ENCODE measurements at places on chromosomes 6 and 20.

GRCh38 chr6:45434381-45434700 lies 56.6 kb upstream of the SUPT3H start:
- DNase-seq, result no peak

- DNase-seq, result no peak
Observed at GRCh38 chr6:24584382-24584720, 61.6 kb downstream of the KIAA0319 start.

DNA sequence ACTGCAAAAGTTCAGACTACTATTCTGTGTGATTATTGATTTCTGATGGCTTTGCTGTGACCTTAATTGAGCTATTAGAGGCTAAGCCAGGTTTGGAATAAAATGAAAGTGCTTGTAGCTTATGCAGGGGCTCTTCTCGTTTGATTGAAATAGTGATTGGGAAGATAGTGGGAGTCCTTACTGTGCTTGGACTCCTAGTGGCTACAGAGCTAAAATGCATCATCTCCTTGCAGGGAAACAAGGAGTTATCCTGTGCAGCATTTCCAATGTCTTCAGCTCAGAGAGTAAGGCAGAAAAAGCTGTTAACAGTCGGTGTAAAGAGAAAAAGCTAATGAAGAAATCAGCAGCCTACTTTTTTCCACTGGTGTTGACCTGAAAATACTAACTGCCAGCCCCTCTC lies 173.5 kb downstream of the SLC35F1 start:
- no peak for DNase-seq

GRCh38 chr6:73560182-73560732 lies 39.4 kb upstream of the EEF1A1 start:
- no peak for DNase-seq

GRCh38 chr6:166567107-166567506 lies 19.4 kb downstream of the RAMACL start:
- no peak for DNase-seq

DNA sequence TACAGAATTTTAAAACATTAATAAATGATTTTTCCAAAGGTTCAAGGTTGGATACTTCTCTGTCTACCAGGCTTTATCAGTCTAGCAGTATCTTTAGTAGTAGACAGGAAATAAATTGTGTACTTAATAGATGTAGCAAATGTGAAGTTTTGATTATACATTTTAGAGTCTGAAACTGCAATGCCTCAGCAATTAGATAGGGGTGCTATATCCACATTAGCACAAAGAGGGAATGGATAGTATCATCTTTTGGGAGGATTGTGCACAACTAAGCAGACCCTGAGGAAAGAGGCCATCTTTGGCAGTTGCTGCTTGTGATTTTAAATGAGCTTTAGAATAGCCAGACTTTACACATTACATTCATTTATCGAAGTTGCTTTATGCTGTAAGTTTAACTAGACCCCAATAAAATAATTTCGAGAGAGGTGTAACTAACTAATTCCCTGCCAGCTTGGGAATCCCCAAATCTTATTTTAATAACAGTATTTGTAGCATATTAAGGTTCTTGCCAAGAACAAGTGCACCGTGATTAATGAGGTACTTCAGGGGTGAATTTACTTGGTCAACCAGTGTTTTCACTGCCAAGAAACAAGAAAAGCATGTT lies 2.8 kb downstream of the KCNQ5 start:
- DNase-seq, result no peak

GRCh38 chr6:137389150-137389704 lies 105.0 kb downstream of the OLIG3 start:
- DNase-seq, result peak; percentile 82

DNA sequence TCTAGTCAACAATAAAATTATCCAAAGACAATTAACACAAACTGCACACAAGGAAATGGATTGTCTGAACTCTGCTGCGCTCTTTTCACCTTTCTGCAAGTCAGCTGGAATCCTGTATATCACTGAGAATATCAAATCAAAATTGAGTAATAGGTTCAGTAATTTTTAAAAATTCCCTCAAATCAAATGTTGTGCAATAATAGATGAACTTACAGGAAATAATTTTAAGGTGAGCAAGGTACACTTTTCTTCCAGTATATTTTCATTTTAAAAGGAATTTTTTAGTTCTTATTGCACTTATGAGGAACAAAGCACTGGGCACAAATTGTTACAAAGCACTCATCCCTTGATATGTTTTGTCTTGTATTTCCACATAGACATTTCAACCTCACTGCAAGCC lies 1.2 kb downstream of the SAYSD1 start:
- no peak for DNase-seq

DNA sequence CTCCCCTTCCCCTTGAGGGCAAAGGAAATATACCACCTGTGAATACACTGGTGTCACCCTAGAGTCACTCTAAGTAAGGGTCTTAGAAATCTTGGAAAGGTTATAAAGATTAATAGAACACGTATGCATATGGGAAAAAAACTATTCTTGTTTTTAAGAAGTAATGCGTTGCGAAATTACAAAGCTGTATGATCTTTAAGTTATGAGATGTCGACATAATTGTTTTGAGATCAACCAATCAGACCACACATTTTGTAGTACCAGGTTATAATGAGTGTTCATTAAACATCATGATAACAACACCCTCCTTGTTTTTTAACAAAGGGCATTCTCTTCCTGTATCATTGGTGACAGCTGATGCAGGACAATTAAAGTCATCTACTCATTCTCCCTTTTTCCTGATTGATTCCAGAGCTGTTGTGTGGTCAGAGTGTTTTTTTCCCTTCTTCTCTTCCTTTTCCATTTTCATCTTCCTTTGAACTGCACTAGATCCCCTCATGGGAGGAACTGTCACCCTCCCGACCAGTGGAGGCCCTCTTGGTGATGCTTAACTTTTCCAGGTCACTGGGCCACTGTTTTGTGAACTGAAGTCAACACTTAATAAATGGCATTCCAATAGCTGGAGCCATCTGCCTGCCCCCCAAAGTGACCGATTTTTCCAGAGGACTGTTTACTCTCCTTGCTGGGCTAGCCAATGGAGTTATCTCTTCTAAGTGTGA lies 37.0 kb downstream of the PRDM1 start:
- no peak for DNase-seq

- no peak for DNase-seq
Observed at GRCh38 chr20:64092258-64093012, 8.2 kb upstream of the LKAAEAR1 start.

DNA sequence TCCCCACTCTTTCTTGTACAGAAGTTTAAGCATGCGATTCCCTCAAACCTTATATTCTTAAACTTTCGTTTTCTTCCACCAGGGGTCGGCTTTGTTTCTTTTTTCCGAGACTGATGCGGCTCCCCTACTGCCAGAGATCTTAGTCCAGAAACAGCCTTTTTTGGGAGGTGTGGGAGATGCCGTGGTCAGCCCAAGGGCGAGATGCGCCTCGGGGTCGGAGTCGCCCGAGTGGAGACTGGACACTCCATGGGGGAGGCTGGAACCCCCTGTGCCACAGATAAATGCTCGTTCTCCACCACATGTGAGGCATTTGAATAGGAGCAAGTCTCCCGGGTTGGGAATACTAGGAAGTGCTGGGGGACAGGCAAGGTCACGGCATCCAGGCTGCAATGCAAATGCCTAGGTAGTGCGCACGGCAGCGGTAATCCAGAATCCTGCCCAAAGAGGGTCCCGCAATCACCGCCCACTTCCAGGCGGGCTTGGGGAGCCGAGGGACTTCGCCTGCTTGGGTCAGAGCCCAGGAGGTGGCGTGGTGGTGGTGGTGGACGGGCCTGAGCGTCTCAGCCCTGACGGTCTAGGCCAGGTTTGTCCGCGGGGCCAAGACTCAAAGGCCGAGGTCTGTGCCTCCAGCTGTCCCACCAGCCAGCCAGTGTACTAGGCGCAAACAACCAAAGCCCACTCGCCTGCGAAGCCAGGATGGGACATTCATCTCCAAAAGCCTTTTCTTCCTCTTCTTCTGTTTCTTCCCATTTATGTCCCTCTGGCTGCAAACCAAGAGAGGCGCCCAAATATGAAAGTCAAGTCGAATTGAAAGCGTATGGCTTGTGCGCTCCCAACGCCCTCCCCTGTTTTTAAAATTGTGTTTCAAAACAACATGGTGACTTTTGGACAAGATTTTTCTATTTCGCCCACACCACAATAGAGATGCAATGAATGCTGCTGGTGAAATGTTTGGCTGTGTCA lies 39.3 kb upstream of the OSTM1 start:
- no peak for DNase-seq

- no peak for DNase-seq
Observed at GRCh38 chr20:21101932-21102575, 4.1 kb downstream of the LINC00237 start.

- peak; percentile 31 for DNase-seq
Observed at GRCh38 chr20:37941332-37941731, 38.4 kb downstream of the VSTM2L start.

- no peak for DNase-seq
Observed at GRCh38 chr6:158627168-158627939, 17.2 kb downstream of the DYNLT1 start.

- DNase-seq, result peak; percentile 77
Observed at GRCh38 chr6:87723170-87724078, 21.4 kb upstream of the AKIRIN2 start.

- no peak for DNase-seq
Observed at GRCh38 chr6:49526598-49526997, 23.9 kb upstream of the C6orf141 start.

DNA sequence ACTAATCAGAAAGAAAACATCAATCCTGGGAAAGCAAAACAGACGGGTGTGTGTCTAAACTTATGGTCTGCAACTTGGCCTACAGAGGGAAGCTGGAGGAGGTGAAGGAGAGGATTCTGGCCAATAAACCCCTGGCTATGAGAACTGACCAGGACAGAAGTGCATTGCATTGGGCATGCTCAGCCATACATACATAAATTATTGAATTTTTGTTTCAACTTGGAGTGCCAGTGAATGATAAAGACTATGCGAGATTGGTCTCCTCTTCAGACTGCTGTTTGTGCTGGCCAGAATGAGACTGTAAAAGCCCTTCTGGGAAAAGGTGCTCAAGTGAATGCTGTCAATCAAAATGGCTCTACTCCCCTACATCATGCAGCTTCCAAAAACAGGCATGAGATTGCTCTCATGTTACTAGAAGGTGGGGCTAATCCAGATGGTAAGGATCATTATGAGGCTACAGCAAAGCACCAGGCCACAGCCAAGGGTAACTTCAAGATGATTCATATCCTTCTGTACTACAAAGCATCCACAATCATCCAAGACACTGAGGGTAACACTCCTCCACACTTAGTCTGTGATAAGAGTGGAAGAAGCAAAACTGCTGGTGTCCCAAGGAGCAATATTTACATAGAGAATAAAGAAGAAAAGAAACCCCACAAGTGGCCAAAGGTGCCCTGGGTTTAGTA lies 17.4 kb downstream of the ADNP start:
- DNase-seq, result peak; percentile 60

DNA sequence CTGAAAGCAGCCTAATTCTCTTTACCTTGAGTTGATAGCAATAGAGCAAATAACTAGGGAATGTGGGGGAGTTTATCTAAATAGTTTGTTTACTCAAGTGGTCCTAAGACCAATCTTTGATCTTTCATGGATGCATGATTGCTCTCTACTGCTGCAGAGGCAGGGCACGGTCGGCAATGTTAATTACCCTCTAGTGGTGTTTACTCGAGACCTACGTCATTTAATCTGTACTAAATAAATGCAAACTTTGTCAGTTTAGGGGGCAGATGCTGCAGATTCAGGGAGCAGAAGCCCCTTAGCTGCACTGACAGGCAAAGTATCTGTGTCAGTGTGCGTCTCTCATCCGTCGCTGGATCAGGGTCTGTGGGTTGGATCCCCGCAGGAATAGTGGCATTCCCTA lies 6.9 kb downstream of the RTN4IP1 start:
- DNase-seq, result no peak

- no peak for DNase-seq
Observed at GRCh38 chr6:112752305-112752704, 405.2 kb downstream of the RFPL4B start.

DNA sequence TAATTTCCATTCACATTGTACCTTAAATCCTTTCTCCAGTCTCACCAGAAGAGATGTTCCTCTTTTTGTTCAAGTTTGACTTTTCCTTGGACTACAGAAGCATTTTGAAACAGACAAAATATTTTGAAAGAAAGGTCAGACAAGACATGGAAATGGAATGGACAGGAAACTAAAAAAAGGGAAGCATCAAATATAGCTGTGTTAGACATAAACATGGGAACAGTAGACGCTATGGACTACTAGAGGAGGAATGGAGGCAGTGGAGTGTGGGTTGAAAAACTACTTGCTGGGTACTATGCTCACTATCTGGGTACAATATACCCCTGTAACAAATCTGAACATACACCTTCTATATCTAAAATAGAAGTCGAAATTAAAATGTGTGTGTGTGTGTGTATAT lies 4.1 kb upstream of the FAM135A start:
- DNase-seq, result no peak

- no peak for DNase-seq
Observed at GRCh38 chr6:113649880-113650609, 207.1 kb upstream of the MARCKS start.

DNA sequence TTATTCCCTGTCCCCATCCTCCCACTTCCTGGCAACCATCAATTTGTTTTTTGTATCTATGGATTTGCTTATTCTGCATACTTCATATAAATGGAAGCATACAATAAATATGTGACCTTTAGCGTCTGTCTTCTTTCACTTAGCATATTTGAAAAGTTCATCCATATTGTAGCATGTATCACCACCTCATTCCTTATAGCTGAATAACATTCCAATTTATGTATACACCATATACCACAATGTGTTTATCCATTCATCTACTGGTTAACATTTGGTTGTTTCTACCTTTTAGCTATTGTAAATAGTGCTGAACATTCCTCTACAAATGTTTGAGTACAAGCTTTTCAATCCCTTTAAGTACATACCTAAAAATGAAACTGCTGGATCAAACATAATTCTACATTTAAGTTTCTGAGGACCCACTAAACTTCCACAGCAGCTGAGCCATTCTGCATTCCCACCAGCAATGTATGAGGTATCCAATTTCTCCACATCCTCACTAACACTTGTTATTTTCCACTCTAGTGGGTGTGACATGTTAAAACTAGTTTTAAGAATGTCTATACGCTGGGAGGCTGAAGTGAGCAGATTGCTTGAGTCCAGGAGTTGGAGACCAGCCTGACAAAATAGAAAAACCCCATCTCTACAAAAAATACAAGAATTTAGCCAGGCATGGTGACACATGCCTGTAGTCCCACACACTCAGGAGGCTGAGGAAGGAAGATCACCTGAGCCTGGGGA lies 32.9 kb downstream of the NUDT3 start:
- no peak for DNase-seq

GRCh38 chr6:42419490-42420280 lies 32.0 kb downstream of the TRERF1 start:
- DNase-seq, result no peak
